Fibroblast of villous mesenchyme (primary cell): ENCODE measurements at places on chromosomes 13 and 19.

- DNase-seq = no peak
Observed at GRCh38 chr19:52692431-52693008, 42.3 kb downstream of the ZNF611 start.

DNA sequence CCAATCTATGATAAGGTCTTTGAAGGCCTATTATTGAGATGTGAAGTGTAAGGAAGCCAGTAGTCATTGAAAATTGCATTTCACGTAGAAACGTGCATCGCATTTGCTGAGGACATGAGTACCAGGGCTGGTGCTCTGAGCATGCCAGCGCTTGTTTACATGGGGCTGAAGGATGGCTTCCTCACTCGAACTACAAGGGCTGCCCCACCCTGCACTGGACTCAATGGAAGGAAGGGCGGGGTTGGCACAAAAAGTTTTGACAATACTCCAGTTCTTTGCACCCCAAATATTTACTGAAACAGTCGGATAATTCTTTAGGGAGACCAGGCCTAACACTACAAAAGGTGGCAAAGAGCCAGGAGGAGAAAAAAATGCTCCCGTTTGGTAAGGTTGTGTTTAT, 28.9 kb upstream of the MED4 start:
- no peak for DNase-seq

- peak; percentile 88 for DNase-seq
Observed at GRCh38 chr13:46168341-46168740, 13.6 kb downstream of the LCP1 start.

DNA sequence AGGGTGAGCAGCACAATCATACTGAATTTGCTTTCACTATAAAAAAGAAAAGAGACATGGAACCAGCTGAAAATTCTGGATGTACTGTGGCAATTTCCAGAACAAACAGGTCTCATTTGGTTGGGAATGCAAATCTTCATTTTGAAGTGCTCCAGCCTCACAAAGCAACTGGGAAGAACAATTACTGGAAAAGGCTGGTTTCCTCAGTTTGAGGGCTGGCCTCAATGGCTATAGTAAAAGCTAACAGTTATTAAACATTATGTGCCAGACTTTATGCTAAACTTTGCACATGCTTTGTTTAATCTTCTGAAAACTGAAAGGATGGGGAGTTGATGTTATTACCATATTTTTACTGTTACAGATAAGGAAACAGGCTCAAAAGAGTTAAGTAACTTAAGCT, 3.0 kb downstream of the OBI1 start:
- no peak for DNase-seq

- DNase-seq = peak; percentile 52
Observed at GRCh38 chr13:44263751-44264620, 109.6 kb upstream of the SERP2 start.

DNA sequence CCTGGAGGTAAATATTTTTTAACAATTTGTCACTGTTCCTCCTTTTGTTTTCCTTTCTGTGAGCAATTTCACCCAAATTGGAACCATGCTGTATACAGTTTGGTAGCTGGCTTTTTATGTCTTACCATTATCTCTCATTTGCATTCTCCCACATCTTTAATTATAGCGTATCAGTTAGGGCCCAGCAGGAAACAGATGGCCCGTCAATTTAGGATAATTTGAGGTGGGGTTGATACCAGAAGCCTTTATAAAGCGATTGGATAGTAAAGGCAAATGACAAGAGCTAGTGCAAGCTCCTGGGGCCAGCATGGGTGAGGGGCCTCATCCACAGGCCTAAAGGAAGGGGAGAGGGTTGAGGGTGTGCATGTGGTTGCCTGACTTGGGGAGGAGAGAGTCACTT, 3.8 kb upstream of the IFNL4 start:
- no peak for DNase-seq

DNA sequence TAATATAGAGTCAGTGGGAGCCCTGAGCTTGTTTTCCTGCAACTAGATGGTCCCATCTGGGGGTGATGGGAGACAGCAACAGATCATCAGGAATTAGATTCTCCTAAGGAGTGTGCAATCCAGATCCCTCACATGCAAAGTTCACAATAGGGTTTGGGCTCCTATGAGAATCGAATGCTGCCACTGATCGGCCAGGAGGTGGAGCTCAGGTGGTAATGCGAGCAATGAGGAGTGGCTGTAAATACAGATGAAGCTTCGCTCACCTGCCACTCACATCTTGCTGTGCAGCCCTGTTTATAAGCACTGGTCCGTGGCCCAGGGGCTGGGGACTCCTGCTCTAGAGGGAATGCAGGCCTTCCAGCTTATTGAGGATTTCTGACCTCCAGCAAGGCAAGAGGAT, 5.7 kb downstream of the ZNF558 start:
- DNase-seq = no peak

- DNase-seq = peak; percentile 23
Observed at GRCh38 chr13:42405665-42406390, 133.9 kb downstream of the AKAP11 start.

- no peak for DNase-seq
Observed at GRCh38 chr19:39514840-39515550, at the start of gene SELENOV. TSS of gene SELENOV (plus strand) at chr19:39515139. CDS start at chr19:39515213, 74 bp downstream.

- no peak for DNase-seq
Observed at GRCh38 chr19:33146209-33146608, 14.3 kb downstream of the WDR88 start.

DNA sequence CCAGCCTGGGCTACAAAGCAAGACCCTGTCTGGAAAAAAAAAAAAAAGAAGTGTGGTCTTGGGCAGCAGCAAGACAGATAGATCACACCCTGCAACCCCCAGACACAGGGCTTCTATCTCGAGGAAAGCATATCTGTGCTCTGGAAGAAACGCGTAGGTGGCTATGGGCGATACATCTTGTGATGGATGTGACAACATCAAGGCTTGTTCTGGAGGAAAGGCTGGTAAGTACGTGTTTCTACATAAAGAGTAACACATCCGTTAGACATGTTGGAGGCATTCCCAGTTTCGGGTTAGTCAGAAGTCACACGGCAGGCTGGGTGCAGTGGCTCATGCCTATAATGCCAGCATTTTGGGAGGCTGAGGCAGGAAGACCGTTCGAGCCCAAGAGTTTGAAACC, 6.6 kb upstream of the DHDH start:
- peak; percentile 96 for DNase-seq

DNA sequence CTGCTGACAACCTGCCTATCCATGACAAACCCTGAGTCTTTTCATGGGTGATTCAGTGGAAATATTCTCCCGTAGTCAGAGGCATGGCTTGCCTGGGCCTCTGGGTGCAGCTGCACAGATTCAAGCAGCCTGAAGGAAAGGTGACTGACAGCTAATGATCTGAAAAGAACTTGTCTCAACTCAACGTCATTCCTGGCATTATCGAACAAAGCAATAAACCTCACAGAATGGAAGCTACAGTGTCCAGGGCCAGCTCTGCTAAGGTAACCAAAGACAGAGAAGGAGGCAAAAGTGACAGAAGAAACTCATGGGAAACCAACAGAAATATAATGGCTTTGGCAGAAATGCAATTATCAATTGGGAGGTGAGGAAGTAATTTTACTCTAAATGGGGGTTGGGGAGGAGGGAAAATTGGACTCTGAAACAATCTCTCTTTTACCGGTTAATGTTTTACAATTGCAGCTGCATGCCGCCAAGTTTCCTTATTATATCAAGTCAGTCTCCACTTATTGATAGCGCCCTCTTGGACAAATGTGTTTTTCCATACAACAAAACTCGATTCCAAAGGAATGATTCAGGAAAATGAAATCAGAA, 12.9 kb downstream of the STARD13 start:
- no peak for DNase-seq

DNA sequence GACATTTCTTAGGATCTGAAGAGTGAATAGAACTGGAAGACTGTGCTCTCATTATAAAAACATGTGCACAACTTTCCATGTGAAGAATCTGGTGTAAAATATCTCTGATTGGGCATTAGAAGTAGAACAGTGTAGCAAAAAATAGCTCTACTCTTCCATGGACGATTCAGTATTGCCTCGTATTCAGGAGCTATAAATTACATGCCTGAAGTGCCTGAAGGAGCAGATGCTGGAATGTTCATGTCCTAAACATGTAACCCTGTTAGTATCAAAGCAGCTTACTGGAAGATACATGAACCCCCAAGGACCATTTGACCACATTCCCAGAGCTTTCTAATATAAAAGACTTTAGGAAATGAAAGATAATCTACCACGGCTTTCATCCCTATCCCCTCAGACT, 528.9 kb downstream of the DACH1 start:
- DNase-seq = no peak

DNA sequence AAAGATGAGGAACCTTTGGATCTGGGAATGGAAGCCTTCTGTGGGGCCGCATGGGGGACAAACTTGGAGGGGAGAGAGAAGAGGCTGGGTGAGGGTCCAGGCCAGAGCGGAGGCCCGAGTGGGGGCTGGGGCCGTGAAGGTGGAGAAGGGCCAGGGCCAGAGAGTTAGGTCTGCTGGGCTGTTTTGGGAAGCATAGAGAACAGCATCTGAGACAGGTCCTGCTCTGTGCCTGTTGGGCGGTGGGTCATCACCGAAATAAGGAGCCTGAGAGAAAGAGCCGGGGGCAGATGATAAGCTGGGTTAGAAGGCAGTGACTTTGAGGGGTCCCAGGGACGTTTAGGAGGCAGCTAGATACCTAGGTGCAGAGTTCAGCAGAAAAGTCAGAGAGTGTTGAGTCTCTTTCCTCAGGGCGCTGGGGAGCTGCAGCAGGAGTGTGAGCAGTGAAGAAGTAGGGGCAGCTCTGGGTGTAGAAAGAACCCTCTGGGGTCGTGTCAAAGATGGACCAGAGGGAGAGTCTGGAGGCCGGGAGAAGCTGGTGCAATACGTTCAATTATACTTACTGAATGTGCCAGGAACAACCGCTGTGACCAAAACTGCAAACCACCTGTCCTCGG, 2.7 kb downstream of the SPACA6 start:
- no peak for DNase-seq

DNA sequence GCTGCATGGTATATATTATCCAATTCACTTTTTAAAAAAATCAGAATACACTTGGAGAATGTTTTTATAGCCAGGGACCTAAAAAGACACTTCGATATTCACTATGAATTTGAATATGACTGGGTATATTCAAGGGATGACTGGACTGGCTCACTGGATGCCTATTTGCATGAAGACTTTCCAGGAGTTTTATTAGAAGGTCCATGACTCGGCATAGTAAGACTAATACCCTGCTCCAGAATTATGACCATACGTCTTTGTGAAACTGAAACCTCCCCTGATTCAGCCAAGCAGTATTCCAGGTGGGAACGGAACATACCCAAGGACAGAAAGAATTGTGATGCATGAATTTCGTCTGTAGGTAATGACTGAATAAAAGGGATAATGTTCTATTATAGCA, 3.9 kb upstream of the FAM216B start:
- DNase-seq = no peak

- DNase-seq = no peak
Observed at GRCh38 chr19:6509118-6509971, 7.2 kb upstream of the TUBB4A start.

DNA sequence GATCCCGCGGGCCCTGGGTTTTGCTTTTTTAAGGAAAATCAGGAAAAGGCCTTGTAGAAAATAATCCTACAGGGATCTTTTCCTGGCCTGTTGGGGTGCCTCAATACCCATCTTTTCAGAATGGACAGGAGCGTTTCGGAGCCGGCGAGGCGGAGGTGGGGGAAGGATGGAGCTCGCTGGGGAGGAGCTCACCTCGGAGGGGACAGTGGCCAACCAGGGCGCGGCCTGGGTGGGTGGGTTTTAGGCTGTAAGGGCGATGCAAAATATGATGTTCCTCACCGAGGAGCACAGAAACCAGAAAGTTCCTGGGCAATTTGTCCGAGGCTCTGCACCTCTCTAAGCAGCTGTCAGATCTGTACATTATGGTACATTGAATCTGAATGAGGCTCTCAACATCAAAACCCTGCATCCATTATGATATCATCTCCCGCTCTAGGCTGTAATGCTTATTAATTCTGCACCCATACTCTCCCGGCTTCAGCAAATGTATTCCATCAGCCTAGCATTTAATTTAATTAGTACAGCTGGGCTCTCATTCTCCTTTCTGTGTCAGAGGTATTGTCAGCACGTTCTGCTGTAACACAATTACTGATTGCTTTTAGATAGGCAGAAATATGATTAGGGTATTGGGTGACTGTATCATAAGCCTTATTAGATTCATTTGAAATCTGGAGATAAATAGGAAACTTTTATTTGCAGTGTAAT, 90.3 kb upstream of the SOX1 start:
- no peak for DNase-seq

GRCh38 chr13:48297131-48297786, 6.3 kb upstream of the RB1 start:
- no peak for DNase-seq

GRCh38 chr19:1676351-1677266, 24.2 kb upstream of the TCF3 start:
- no peak for DNase-seq

DNA sequence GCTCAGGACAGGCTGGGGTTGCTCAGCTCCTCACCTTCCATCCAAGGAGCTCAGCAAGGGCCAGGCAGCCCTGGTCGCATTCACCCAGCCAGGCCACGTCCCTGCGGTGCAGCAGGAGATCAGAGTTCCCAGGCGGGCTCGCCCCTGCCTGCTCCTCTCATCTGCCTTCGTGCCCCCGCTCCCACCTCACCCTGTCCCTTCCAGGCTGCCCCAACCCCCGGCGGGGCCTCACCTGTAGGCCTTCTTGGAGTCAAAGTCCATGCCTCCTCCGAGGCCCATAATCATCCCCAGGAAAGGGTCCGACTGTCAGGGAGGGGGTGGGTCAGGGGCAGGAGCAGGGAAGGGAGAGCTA, 1.3 kb upstream of the RINL start:
- DNase-seq = no peak

- no peak for DNase-seq
Observed at GRCh38 chr13:79647533-79647932, 166.6 kb downstream of the NDFIP2 start.

DNA sequence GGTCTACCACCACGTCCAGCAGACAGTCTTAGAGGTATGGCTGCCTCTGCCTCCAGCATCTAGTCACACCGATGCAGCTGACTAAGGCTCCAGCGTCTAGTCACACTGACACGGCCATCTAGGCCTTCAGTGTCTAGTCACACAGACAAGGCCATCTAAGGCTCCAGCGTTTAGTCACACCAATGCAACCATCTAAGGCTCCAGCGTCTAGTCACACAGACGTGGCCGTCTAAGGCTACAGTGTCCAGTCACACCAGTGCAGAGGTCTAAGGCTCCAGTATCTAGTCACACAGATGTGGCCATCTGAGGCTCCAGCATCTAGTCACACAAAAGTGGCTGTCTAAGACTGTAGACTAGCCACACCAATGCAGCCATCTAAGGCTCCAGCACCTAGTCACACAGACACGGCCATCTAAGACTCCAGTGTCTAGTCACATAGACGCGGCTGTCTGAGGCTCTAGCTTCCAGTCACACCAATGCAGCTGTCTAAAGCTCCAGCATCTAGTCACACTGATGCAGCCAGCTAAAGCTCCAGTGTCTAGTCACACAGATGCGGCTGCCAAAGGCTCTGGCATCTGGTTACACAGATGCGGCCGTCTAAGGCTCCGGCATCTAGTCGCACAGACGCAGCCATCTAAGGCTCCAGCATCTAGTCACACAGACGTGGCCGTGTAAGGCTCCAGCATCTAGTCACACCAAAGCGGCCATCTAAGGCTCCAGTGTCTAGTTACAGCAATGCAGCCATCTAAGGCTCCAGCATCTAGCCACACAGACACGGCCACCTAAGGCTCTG, 55.1 kb downstream of the KLF2 start:
- no peak for DNase-seq

GRCh38 chr19:46132508-46133100, 8.1 kb upstream of the IGFL3 start:
- no peak for DNase-seq
